ENCODE measurements at places on chromosomes 1 and 21. TPM values are rescaled to one million over a fixed set of nuclear protein-coding genes. Genes with fewer than 3 reads are reported as not detected.

- DNase-seq, result no peak
Observed at GRCh38 chr1:197910120-197910991, 6.8 kb upstream of the LHX9 start.

GRCh38 chr1:23013657-23014056, 2.0 kb downstream of the TEX46 start:
- DNase-seq, result no peak

DNA sequence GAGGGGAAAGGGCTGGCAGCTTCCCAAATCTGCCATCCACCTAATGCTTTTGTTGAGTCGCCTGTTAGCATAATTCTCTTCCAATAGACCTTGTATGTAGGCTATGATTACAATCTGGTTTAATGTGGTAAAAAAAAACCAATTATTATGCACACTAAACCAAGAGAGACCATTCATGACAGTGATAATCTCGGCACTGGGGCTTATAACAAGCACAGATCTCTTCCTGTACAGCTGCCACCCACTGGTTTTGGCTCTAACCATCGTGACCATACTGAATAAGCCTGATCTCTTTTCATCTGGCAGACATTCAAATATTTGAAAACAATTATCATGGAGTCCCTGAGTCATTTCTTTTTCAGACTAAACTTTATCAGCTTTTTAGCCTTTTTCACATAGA, 12.0 kb upstream of the SYT14 start:
- DNase-seq, result no peak

GRCh38 chr1:183022202-183023145, 746 bp upstream of the LAMC1 start:
- peak; percentile 85 for DNase-seq

DNA sequence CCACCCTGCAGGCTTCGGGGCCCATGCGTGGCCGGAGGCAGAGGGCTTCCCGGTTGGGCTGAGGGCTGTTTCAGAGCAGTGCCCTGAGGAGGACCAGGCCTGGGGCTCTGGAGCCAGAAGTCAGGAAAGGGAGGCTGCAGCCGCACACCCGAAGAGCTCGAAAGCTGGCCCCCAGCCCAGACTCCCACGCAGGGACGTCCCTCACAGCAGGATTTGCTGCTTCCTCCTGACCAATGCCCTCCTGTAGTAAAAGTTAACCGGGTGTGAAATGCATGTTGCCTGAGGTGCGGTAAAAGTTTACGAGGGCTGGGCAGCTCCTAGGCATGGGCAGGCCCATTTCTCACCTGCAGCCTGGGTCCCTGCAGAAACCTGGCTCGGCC, 101.5 kb upstream of the ARHGEF16 start:
- DNase-seq, result no peak

DNA sequence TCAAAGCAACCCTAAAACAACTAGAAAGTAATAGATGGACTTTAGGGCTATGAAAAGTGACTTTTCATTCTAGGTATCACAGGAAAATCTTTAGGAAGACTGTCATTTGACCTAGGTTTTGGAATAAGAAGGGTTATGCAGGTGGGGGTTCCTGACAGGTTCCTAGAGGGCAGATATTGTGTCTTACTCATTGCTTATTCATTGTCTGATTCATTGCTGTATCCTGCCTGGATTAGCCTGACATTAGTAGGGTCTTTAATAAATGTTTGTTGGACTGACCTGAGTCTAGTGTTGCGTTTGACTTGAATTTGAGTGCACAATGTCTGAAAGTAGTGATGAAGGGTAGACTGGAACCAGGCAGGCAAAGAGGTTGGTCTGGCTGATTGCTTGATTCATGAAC, 6.0 kb downstream of the FNBP1L start:
- DNase-seq, result no peak

GRCh38 chr1:224542783-224543440, 73.2 kb upstream of the CNIH3 start:
- no peak for DNase-seq

DNA sequence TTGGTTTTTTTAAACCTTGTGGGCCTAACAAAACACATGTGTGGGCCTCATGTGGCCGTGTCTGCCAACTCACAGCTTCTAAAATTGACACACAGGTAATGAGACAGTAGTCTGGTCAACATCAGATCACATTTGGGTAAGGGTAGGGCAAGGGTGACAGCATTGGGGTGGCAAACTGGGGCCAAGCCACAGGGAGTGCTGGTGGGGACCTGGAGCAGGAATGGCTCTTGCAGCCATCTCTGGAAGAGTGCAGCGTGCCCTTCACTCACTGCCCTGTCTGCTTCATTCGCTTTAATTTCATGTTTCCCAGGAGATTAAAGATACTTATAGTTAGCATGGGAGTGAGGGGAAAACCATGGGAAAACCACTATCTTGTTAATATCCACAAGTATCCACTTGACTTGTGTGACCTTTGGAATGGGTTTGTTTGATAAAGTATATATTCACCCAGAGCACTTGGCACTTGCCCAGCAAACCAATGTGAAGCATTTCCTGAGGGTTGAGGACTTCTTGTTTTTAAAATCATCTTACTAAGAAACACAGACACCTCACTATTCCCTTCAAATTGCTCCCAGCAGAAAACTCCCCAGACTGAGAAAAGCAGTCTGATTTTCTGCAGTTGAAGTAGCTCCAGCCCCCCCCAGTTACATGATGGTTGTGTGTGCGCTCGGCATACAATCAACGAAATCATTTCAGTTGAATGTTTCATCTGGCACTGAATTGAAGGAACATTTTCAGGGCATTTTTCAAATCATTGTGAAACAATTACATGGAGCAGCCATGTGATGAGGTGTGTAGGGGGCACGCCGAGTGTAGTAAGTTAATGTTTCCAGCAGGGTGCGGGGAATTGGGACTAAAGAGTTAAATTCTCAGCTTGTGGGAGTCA, 175.7 kb downstream of the VPS13D start:
- DNase-seq, result no peak

DNA sequence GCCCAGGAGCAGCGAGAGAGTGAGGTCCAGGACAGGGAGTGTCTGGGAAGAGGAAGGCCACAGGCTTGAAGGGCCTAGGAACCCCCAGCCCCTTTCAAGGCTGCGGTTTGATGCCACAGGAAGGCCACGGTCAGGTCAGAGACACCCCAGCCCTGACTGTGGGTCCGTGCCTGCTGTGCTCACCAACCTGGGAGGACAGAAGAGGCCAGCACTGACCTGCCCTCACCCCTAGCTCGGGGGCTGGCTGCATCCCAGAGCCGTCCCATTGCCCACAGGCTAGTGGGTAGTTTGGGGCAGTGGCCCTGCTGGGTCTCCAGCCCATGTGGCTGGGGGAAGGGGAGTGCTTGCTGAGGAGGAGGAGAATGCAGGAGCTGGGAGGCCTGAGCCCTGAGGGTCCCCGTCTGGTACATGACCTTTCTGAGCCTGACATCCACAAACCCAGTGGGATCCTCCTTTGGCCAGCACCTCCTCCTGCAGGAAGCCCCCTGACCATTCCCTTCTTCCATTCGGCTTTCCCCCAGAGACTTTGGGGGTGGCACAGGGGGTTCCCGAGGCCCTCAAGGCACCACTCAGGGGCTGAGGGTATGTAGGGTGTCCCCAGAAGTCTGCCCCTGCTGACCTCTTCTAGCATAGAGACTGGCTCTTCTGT, 54.3 kb downstream of the WNT9A start:
- peak; percentile 50 for DNase-seq

DNA sequence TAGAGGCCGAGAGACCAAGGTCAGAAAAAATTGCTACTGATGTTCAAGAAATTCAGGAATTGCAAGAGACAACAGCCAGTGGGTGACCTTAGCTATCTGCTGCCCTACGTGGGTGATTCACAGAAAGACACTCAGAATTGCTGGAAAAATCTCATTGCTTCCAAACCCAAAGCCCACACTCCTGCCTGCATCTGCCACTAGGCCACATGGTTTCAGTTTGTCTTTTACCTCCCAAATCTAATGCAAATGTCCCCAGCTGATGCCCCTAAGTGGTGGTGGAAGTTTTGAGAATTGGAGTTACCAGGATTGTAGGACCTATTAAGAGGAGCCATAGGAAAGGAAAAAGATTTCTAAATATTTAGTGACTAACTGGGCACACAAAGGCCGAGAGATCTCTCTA, 341.5 kb upstream of the CHRM3 start:
- DNase-seq, result no peak

DNA sequence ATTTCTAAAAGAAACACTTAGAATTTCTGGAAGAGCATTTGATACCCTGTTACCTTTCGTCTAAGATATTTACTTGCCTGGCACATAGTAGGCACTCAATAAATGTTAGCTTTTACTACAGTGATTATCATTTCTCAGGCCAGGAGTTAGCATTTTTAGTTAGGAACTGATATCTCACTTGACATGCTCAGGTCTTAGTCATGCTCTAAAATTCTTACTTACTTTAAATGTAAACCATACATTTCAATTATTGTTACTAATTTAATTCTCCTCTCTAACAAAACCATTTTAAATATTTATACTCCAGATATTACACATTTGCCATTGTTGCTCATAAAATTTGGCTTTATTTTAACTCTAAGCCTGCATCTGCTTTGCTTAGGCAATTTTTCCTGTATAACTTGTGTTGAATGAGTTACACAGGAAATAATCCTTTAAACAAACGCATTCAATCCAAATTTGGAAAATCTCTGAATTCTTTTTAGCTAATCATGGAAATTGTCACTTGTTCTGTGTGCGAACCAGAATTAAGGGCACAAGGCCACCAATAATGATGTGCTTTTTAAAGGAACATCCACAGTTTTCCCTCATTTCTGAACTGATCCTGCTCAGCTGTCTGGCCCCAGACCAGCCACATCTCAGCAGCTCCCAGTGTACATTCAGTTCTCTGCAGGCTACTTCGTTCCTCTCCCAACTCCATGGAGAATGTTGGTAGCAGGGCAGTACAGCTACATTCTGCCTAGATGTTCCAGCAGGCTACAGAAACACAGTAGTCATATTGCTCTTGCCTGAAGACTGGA, 15.6 kb downstream of the NIBAN1 start:
- DNase-seq, result no peak

DNA sequence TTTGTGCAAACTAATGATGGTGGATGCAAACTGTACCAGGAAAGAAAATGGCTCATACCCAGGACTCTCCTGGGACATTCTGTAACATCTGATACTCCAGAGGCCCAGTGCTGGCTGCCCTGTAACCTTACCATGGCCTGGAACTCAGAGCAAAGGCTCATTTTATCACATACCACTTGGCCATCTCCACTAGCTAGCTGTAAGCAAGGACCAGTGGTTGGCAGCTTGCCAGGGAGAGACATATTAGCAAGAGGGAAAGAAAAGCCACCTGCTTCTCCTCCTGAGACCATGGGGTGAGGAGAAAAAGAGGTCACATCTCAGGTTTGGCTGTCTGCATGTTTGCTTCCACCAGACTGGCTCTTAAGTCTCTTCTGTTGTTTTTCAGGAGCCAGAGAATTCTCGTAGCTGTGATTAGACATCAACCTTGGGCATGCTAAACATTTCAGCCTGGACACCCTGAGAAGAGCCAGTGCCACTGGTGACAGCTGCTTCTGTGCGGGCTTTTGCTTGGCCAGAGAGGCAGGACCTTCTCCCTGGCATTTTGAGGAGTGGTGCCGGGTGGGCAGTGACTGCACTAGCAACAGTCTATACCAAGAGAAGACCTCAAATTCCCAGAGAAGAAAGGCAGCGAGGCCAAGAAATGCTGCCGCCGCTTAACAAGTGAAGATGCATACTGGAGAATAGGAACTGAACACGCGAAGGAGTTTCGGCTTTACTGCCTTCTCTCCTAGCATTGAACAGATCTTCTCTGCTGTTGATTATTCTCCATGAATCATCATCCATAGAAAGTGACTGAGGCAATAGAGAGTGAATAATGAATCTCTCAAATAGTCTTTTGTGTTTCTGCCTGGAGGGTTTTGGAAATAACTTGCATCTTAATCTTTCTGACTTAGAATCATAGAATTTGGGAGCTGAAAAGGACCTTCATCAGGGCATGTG, 6.7 kb upstream of the INKA2 start:
- DNase-seq, result no peak

DNA sequence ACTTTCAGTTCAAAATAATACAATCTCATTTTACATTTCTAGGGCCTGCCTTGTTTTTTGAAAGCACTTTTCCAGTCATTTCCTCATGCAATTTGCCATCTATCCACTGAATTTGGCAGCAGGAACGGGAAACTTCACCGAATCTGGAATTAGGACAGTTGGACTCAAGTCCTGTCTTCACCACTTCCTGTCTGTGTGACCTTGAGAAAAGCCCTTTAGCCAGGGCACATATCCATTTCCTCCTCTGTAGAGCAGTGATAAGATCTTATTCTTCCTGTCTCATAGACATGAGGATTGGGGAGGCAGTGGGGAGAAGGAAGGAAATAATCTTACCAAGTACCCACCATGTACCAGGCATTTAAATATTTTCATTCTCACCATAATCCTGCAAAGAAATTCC, 12.0 kb downstream of the VAV3 start:
- no peak for DNase-seq

DNA sequence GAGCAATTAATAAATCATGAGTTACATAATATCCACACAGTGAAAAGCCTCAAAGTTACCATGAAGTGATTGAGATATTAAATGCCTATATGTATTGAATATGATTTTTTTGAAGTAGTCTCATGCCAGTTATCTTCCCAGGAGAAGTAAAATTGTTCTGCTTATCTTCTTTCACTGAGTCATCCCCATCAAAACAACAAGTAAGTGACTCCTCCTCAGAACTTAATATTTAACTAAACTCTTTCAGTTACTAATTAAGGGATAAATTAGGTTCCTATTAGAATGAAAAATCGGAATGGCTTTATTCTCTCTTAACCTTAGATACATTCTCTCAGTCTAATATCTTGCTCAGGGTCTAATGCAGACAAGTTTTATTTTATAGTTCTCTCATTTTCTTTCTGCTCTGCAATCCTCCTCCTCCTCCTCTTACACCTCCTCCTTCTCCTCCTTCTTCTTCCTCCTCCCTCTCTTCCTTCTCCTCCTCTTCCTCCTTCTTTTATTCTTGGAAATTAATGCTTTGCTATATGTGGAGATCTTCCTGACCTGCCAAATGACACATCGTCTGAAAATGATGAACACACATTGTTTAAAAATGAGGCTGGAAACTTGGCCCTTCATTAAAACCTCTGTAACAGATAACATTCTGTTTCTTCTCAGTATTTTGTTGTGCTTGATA, 110.9 kb downstream of the RUNX1 start:
- no peak for DNase-seq

The CD5L gene
- 0.93 TPM for total RNA-seq

The ORC1 gene
- total RNA-seq, result 0.43 TPM

The GNAI3 gene
- total RNA-seq, result 6.9 TPM

The NPPB gene
- 0.81 TPM for total RNA-seq

The INAVA gene
- total RNA-seq, result 9.0 TPM

The CRP gene
- 0.26 TPM for total RNA-seq

The IL24 gene
- total RNA-seq, result not detected

The SUSD4 gene
- 2.2 TPM for total RNA-seq

The NPL gene
- 44.5 TPM for total RNA-seq

The KPRP gene
- not detected for total RNA-seq

Measured in upper lobe of right lung (tissue), 1 donor.